Left renal cortex interstitium (tissue), 4 donors: ENCODE measurements at places on chromosomes 13 and 19. TPM values are rescaled to one million over a fixed set of nuclear protein-coding genes. Genes with fewer than 3 reads are reported as not detected.

Gene MICOS13
- 59.3 TPM for polyA plus RNA-seq

Gene ARHGAP33
- polyA plus RNA-seq = 10.9 TPM

DNA sequence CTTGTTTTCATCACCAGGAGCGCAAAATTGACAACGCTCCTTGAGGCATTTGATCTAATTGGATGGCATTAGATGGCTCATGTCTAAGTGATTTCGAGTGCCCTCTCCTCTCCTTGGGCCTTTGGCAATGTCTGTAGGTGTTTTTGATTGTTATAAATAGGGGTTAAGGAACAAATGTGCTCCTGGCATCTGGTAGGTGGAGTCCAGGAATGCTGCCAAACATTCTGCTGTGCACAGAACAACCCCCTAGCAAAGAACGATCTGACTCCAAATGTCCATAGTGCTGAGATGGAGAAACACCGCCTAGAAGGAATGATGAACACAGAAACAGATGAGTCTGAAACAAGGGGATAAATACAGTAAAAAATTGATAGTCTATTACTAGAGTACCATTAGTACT is 68.0 kb upstream of the C1QTNF9B start:
- DNase-seq = no peak

DNA sequence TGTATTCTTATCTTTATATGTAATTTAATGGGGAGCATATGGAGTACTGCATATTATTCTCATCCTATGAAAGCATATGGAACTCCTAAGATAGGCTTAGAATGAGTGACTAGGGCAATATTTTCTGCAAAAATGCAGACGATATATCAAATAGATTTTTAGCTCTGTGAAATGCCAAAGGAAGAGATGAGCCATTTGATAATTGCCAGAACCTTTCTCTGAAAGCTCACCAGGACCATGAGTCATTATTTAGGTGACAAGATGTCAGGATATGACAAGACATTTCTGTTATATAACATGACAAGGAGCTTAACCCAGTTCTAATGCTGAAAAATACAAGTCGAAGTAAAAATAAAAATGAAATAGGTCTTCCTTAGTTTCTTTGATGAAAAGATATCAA is 145.0 kb downstream of the SLITRK6 start:
- no peak for DNase-seq

GRCh38 chr13:41049480-41050440 is 11.5 kb upstream of the WBP4 start:
- DNase-seq = no peak

DNA sequence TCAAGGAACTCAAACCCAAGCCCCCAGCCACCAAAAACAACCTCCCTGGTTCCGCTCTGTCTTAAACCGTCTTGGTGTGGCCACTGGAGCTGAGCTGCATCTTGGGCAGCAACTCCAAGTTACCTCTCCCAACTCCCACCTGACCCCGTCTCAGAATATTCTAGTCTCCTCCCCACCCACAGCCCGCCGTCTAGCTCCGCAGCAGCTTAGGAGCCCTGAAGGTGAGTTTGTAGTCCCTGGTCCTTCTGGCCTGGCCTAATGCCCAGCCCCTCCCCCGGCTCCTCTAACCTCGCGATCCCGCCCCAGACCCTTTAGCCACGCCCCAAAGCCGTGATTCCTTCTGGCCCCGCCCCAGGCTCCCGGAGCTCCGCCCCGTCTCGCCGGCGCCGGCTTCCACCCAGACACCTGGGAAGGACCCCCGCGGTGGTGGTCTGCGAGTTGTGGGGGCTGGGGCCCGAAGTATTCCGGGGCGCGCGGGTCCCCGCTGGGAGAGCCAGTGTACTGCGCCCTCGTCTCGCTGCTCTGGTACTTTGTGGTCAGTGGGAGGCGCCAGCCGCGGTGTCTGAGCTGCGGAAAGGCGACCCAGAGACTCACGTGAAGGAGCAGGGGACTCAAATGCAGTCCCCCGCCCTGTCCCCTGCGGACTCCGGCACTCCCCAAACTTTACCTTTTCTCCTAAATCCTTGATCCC is 2.5 kb upstream of the LHB start:
- no peak for DNase-seq

DNA sequence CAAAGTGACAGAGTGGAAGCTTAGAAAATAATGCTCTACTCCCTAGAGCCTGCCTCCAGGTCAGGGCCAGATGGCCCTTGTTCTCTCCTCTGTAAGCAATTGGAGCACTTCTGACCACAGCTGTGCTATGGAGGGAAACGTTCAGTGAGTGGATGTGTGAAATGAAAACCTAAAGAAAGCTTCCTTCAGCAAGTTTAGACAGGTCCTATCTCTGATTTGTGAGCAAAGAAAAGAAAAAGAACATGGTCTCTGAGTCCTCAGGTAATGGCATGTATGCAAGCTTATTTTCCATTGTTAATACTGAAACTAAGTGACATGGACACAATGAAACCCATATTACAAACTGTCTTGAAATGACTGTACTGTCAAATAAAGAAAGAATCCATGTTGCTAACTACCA is 1486.8 kb downstream of the EFNB2 start:
- no peak for DNase-seq

GRCh38 chr13:30850204-30850866 is 55.7 kb upstream of the MEDAG start:
- DNase-seq = no peak

DNA sequence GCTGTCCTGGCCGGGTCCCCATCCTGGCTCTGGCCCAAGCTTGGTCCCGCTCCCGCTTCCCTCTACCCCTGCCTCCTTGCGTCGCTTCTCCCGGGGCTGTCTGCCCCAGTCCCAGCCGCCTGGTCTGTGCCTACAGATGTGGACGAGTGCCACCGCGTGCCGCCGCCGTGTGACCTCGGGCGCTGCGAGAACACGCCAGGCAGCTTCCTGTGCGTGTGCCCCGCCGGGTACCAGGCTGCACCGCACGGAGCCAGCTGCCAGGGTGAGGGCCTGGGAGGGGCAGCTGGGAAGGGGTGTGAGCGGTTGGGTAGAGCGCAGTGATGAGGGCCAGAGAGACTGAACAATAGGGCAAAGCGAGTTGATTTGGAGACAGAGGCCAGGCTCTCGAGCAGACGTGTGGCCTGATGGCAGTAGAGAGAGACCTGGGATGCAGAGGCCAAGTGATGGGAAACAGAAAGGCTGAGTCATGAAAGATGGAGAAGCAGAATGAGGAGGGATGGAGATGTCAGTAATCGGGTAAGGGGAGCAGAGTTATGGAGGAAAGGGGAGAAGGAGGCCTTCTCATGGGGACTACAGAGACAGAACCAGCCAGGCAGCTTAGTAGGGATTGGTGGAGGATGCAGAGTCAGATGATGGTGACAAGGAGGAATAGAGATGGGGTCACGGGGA is 9.4 kb downstream of the LTBP4 start:
- DNase-seq = no peak

DNA sequence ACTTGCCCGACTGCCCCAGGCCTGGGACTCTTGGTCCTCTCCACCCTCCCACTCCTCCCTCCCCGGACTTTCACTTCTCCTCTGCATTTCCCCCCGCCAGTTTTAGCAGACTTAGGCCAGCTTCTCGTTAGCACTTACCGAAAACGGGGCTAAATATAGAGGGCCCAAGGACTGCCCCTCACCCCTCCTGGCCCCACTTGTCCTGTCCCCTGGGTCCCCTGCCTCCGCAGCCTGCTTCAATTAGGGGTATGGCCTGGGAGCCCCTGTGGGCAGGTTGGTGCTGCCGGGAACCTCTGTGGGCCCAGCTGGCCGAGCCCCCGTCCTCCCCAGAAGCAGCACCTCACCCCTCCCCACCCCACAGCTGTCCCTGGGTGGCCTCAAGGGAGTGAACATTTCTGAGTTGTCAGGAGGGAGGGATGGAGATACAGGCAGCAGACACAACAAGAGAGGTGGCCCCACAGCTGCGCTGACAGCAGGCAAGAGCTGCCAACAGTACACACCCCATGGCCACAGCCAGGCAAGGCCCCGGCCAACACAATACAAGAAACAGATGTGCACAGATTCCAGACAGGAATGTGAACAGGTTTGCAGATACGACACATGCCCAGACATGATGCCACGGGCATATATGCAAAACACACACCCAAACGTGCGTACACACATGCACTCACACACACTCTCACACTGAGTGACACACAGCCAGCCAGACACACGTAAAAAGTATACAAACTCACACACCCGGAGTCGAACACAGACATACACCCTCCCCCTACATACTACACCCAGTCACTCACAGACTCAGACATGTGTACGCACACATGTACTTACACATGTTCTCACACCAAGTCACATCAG is 2.6 kb downstream of the POU2F2 start:
- no peak for DNase-seq

DNA sequence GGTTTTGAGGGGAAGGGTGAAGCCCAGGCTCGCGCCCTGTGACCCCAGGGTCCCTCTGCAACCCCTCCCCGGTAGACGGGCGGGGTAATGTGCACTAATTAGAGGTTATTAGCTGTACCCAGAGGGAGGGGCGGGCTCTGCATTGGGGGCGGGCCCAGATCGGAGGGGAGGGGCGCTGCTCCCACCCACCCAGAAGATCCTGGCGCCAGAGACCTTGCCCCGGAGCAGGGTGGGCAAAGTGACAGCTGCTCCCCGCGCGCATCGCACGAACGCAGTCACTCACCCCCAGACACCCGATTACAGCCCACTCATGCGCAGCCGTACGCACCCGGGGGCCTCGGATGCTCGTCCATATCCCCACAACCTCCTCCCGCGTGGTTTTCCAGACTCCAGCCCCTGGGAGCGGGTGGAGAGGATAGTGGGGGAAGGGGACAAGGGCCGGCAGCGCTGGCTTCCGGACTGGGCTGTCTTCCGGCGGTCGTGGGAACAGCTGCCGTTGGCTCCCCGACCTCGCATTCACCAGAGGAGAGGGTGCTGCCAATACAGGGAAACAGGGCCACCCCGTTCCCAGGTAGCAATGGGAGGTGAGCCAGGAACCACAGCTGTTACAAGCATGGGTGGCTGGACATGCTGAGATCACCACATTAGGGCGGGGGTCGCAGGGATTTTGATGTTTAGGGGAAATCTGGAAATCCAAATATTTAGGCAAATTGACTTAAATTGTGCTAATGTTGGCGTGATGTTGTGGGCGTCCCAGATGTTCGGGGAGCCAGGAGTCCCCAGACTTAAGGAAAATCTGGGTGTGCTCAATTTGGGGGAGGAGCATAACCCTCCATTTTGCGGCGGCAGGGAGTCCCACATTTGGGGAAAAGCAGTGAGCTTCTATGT is 2.9 kb upstream of the HOOK2 start:
- no peak for DNase-seq

DNA sequence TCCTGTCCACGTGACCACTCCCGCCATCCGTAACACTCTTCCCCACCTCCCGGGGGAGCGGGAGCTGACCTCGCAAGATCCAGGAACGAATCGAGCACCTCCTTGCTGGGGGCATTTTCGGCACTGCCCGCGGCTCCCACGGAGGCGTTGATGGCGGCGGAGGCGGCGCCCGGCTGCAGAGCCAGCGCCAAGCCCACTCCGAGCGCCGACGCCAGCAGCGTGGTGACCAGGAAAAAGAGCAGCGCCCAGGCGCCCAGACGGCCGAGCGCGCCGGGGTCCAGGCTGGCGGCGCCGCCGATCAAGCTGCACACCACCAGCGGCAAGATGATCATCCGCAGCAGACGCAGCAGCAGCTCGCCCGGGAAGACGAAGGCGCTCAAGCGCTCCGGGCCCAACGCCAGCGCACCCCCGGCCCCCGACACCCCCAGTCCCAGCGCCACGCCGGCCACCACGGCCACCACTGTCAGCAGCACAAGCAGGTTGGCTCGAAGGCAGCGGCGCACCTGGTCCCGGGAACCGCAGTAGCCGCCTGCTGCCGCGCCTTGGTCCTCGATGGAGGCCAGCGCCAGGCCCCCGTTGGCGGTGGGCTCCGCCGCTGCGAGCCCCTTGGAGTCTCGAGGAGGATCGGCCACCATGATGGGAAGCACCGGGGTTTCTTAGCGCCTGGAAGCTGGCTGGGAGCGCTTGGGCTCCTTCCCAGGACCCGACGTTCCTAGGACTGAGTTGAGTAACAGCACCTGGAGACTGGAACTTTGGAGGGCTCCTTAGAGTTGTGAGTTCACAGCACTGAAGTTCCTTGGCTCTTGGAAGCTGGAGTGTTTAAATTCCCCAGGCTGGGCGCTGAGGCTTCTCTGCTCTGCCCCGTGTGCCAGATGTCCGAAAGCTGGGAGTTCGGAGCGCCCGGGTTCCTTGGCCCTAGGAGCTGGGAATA is 798 bp downstream of the SLC1A5 start:
- DNase-seq = no peak

DNA sequence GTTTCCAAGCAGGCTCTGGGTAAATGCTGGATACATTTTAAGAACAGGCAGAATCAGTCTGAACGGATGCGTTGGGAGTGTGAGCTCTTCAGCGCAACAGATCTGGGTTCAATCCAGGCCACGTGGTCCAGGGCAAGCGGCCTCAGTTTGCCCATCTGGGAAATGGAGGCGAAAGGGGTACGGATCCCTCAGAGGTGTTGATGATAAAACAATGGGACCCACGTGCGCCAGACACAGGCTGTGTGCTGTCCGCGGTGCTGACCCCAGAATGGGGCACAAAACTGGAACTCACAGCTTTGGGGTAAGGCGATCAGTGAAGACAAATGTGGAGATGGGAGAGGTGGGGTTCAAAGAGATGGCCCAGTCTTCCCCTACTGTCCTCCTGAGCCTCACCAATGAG is 13.1 kb upstream of the PDE4C start:
- no peak for DNase-seq

DNA sequence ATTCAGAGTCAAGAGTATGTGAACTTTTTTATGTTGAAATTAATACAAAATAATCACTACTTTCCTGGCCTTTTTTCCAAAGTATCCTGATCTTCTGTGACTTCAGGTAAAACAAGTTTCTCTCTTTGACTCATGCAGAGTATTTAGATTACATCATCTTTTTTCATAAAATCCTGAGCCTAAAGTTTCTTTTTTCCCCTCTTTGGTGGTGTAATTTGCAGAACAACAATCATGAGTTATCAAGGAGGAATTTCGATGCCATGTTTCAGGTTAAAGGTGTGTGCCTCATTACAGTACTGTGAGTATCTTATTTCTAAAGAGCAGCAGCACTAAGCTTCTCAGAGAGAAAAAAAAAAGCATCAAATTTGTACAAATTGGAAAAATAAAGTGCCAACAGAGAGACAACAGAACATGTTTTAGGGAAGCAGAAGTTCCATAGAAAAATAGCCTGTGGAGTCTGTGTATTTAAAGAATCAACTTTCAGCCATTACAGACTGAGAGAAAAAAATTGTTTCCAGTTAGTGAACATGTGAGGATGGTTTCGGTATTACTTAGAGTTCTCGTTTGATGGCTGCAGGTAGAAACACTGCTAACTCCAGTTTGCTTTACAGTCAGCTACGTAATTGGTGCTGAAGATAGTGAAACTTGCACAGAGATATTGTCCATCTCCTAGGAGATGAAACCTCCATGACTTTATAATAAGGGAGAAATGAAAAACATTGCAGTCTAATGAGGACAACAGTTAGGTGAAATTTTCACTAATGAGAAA is 78.1 kb upstream of the PCDH9 start:
- no peak for DNase-seq
